Stimulated activated CD4-positive, alpha-beta T cell treated with anti-CD3 and anti-CD28 coated beads, TNF-alpha, amount 100 ng/mL, for 1 hour (primary cell): ENCODE measurements at places on chromosomes 6 and 20.
A peak's percentile ranks its signal among the peaks of the same experiment; 100 is the strongest.

DNA sequence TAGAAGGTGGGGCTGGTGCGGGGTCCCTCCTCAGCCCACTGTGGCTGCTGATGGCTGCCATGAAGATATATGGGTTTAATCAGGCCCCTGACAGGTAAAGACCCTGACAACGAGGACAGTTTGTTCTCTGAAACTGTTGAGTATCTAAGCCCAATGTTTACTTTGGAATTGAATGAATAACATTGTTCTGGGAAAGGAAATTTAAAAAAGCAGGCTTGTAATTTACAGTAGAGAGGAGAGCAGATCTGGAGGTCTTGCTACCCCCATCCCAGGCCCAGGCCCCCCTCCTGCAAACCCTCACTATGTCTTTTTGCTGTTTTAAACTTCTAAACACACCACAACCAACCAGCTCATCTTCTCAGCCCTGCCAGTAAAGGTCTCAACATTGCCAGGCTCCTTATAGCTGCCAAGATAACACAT lies 171.3 kb downstream of the CDC5L start:
- no peak for DNase-seq

GRCh38 chr20:57601211-57601570 lies 19.0 kb downstream of the ZBP1 start:
- no peak for DNase-seq

- DNase-seq, result no peak
These were observed 64.0 kb upstream of the SGK1 start for GRCh38 chr6:134381959-134382358.

DNA sequence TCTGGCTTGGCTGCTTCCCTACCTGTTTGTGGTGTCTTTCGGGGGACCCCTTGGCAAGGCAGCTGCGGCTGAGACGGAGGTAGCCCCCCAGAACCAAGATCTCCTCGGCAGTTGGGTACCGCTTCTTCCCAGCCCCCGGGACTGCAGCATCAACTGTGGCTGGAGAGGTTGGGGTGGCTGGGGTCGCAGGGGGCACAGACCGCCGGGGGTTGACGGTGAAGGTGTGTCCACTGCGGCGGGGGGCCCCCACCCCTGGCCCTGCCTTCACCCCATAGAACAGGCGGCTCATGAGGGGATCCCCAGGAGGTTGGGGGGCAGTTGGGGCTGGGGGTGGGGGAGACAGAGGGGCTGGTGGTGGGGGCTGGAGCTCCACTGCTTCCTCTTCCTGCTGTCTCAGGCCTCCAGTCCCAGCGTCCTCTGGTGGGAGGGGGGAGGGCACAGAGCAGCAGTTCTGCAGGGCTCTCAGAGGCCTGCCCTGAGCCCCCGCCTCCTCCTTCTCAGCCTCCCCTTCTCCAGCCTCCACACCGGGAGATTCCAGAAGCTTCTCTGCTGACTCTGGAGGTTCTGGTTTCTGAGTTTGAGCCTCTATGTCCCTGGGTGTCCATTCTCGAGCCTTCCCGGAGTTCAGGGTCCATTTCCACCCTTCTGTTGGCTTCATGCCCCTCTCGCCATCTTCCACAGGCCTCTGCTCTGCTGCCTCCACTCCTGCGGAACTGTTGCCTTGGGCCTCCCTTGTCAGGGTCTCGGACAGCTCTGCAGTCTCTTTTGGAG lies 1.9 kb downstream of the PPP1R18 start:
- peak; percentile 42 for DNase-seq

DNA sequence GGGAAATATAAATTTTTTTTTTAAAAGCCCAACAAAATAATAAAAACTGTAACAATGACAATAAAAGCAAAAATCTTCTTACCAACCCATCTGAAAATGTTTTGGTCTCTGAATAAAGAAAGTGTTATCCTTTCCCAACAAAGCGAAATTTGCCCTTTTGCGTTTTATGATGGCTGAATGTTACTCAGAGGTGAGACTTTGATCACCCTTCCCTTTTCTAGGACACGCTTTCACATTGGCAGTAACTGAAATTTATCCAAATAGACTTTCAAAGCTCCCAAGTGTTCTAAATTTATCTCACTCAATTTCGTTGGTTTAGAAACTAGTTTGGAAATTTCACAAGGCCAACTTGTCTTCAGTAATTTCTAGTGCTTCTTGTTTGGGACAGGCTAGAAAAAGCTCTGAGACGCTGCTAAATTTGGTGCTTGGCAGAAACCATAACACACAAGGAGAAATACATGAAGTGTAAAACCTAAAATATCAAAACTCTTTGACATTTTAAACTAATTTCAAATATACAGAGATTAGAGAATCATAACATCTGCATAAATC lies 354.5 kb upstream of the CITED2 start:
- DNase-seq, result no peak

GRCh38 chr6:47464052-47464451 lies 13.5 kb upstream of the CD2AP start:
- DNase-seq, result no peak

- DNase-seq, result no peak
These were observed 187.4 kb upstream of the SNX9 start for GRCh38 chr6:157635388-157636244.

- no peak for DNase-seq
These were observed 134.7 kb downstream of the RCAN2 start for GRCh38 chr6:46356543-46356942.

GRCh38 chr6:66103954-66104353 lies 396.9 kb upstream of the EYS start:
- no peak for DNase-seq

- DNase-seq, result no peak
These were observed 58.4 kb downstream of the TMEM170B start for GRCh38 chr6:11595903-11596302.

- no peak for DNase-seq
These were observed 25.2 kb downstream of the PACSIN1 start for GRCh38 chr6:34491091-34491430.

- no peak for DNase-seq
These were observed 166.8 kb downstream of the DST start for GRCh38 chr6:56475736-56476457.
